Activated naive CD8-positive, alpha-beta T cell treated with anti-CD3 and anti-CD28 coated beads for 36 hours (primary cell): ENCODE measurements at places on chromosomes 1 and 21.

DNA sequence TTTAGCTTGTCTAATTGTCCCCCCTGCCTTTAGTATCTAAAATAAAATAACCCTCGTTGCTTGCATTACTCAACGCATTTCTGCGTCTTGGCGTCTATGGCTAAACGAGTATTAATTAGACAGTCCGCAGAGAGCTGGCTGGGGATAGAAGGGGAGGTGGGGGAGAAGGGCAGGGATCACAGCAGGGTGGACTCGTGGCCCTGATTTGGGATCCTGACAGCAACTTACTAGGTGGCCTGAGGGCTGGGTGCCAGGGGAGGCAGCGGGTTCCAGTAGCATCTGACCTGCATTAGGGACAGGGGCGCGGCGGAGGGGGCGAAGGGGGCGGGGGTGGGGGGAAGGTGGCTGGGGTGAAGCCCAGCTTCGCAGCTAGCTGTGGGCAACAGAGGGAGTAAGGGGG lies 1.1 kb upstream of the BACE2 start:
- DNase-seq, result no peak

DNA sequence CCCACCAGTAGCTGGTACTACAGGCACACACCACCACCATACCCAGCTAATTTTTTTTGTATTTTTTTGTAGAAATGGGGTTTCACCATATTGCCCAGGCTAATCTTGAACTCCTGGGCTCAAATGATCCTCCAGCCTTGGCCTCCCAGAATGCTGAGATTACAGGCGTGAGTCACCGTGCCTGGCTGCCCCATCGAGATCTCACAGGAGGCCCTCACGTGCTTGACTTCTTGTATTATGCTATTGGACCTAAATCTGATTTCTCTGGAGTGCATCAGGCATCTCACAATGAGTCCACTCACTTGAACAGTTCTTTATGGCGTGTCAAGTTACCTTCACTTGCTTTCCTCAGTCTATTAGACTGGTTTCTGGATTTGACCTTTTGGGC lies 9.3 kb upstream of the RSRP1 start:
- no peak for DNase-seq

DNA sequence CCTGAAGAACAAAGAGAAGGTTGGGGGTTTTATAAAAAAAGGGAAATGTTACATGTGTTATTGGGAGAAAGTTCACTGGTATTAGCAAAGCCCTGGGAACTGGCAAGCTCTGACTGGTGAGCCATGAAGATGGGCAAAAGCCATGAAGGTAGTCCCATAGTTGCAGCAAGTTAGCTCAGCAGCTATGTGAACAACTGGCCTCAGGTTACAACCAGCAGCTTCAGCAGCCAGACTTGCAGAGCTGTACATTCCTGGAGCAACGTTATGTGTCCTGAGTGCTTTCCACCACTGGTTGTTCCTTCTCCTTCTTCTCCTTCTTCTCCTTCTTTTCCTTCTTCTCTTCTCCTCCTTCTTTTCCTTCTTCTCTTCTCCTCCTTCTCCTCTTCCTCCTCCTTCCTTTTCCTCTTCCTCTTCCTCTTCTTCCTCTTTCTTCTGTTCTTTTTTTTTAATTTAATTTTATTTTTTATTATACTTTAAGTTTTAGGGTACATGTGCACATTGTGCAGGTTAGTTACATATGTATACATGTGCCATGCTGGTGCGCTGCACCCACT lies 56.1 kb upstream of the TLR5 start:
- DNase-seq, result no peak

DNA sequence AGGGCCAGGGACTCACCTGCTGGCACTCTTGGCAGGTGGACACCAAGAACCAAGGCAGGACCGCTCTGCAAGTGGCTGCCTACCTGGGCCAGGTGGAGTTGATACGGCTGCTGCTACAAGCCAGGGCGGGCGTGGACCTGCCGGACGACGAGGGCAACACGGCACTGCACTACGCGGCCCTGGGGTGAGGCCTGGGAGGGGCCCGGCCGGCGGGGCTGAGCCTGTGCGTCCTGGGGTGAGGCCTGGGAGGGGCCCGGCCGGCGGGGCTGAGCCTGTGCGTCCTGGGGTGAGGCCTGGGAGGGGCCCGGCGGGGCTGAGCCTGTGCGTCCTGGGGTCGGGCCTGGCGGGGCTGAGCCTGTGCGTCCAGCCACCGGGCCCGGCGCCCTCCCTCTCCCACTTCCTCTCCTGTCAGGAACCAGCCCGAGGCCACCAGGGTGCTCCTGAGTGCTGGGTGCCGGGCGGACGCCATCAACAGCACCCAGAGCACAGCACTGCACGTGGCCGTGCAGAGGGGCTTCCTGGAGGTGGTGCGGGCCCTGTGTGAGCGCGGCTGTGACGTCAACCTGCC lies 4.6 kb upstream of the MMP23B start:
- no peak for DNase-seq

DNA sequence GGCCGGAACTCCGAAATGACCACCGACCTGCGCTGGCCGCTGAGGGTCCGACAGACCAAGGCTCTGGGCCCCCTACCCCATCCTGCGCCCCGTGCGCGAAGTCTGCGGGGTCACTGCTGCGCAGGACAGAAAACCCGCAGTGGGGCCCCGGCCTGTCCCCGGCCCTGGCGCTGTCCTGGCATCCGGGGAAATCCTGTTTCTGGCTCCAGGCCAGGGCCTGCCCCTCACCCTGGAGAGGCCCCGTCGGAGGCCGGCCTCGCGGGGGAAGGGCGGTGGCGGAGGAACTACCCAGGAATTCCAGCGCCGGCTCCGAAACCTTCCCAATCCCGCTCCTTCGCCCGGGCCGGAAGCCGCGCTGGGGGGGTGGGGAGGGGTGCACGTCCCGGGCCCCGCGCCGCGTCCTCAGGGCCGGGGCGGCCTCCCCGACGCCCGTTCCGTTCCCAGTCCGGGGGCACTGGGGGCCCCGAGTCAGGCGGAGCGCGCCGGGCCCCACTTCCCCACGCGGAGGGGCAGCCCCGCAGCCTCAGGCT lies 77.0 kb downstream of the MORN1 start:
- no peak for DNase-seq

- no peak for DNase-seq
These were observed 64.3 kb downstream of the PRKAA2 start for GRCh38 chr1:56709269-56709880.
